ENCODE measurements at places on chromosomes 13 and 19.

DNA sequence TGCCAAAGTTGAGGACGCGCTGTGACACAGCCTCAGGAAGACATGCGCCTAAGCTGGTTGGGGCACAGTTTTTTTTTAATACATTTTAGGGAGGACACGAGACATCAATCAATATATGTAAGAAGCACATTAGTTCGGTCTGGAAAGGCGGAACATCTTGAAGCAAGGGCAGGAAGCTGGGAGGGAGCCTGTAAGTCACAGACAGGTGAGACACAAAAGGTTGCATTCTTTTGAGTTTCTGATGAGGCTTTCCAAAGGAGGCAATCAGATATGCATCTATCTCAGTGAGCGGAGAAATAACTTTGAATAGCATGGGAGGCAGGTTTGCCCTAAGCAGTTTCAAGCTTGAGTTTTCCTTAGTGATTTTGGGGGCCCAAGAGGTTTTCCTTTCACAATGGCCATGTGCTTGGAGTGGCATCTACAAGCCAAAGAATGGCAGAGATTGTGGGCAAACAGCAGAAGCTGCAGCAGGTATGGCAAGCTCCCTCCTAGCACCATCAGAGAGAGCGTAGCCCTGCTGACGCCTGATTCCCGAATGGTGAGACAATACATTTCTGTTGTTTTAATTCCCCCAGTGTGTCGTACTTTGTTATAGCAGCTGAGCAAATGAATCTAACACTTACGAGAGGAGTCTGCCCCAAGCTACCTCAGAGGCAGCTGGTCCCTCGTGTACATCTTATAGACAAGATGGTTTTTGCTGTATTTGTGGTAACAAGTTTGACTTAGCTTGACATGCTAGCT lies 99.5 kb upstream of the TMTC4 start:
- DNase-seq = no peak

GRCh38 chr19:2476451-2477140 lies 669 bp downstream of the GADD45B start:
- DNase-seq = peak; percentile 91

DNA sequence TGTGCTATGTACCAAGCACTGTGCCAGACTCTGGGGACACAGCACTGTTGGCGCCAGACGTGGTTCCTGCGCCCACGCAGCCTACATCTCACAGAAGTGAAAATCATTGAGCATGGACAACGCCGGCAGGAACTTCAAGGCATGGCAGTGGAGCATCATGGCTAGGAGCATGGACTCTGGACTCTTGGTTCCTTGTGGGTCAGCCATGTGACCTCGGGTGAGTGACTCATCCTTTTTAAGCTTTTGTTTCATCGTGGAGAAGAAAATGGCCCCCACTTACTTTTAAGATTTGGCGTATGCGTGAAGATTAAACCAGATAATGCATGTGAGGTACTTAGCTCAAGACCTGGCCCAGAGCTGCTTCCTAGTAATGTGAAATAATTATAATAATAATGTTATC lies 988.5 kb downstream of the UQCRFS1 start:
- no peak for DNase-seq

GRCh38 chr19:57611113-57611512 lies 2.9 kb upstream of the ZNF134 start:
- DNase-seq = no peak

GRCh38 chr13:105773863-105774538 lies 761.5 kb downstream of the EFNB2 start:
- peak; percentile 66 for DNase-seq

DNA sequence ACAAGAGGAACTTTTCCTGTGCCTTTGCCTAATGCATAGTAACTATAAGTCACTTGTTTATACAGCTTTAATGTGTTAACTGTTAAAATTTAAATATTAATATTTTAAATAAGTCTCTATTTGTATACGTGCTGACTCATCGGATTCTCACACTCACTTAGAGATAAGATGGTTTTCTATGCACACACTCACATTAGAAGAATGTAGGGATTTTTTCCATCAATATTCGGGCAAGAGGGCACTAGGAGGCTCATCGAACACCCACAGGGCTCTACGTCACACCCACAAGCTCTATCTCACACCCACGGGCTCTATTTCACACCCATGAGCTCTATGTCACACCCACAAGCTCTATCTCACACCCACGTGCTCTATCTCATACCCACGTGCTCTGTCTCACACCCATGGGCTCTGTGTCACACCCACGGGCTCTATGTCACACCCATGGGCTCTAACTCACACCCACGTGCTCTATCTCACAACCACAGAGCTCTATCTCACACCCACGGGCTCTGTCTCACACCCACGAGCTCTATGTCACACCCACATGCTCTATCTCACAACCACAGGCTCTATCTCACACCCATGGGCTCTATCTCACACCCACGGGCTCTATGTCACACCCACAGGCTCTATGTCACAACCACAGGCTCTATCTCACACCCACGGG lies 73.4 kb downstream of the COL4A2 start:
- DNase-seq = peak; percentile 91

DNA sequence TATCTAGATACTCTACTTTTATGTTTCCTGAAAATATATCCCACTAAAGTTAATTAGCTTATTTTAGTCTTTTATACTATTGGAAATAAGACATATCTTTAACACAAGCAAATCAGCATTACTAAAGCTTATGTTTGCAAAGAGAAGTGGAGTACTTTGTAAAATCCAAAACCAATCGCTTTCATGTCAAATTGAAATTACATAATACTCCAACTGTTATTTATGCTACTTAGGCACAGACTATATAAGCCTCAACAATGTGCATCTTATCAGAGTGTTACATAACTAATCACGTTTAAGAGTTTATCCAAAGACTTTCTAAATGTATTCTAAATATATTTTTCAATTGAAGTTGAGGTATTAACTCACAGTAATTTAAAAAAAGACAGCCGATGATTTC lies 200.0 kb downstream of the PCDH20 start:
- no peak for DNase-seq

- no peak for DNase-seq
Observed at GRCh38 chr19:13646758-13647157, 117.6 kb upstream of the MRI1 start.

DNA sequence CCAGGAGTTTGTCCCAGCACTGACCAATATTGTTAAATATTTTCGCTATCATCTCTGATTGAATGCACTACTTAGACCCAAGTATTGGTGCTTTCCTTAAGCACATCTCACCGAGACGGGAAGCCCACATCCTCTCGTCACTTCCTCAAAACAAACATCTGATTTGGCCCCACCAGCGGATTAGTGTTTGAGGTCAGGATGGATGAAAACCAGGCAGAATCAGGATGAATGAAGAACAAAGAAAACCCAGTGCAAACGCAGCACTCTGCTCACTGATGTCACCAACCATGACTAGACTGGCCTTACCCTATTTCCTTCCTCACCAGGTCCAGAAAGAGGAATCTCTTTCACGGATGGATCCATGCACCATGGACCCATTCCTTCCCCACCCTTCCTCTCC lies 6.0 kb downstream of the PLAUR start:
- no peak for DNase-seq

DNA sequence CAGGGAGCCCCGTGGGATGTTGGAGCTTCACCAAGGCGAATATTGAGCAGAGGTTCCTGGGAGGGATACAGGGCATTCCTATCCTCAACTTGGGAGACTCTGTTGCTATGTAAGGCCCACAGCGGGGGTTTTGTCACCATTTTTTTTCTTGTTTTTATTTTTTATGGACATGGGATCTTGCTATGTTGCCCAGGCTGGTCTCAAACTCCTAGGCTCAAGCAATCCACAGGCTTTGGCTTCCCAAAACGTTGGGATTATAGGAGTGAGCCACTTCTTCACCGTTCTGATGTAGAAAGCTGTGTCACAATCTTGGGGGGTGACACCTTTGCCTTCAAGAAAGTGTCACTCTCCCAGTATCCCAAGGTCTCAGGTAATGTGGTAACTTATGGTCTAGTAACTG lies 2.6 kb downstream of the DLL3 start:
- no peak for DNase-seq

DNA sequence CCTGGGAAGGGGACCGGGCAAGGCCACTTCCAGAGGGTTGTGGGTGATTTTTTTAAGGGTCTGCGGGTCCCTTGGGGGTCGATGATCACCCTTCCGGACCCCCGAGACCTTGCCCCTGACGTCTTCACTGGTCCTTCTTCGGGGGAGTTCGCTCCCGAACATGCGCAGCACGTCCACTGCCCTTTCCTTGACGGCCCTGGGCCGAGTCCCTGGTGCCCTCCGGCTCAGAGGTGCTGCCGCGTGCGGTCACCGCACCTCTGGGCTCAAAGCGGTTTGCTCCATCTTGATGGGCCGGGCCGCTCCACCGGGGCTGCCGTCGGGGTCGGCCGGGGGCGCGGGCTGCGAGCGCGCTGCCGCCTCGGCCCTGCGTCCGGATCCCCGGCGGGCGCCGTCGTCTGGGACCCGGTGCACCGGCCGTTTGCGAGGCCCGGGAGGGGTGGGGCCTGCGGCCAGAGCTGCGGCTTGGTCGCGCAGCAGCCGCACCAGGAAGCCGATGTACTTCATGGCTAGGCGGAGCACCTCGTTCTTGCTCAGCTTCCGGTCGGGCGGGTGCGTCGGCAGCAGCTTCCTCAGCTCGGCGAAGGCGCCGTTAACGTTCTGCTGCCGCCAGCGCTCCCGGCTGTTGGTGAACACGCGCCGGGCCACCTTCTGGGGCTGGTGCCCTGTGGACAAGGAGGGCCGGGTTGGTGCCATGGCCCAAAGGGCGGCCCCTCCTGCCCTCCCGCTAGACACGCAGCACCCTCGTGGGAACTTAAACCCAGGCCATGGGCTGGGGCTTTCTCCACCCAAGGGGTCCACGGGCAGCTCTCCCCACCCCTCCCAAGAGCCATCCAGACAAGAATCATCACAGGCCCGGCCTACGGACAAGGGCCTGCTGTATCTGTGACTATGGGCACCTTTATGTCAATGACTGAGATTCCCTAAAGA lies 3.3 kb downstream of the LYL1 start:
- no peak for DNase-seq

DNA sequence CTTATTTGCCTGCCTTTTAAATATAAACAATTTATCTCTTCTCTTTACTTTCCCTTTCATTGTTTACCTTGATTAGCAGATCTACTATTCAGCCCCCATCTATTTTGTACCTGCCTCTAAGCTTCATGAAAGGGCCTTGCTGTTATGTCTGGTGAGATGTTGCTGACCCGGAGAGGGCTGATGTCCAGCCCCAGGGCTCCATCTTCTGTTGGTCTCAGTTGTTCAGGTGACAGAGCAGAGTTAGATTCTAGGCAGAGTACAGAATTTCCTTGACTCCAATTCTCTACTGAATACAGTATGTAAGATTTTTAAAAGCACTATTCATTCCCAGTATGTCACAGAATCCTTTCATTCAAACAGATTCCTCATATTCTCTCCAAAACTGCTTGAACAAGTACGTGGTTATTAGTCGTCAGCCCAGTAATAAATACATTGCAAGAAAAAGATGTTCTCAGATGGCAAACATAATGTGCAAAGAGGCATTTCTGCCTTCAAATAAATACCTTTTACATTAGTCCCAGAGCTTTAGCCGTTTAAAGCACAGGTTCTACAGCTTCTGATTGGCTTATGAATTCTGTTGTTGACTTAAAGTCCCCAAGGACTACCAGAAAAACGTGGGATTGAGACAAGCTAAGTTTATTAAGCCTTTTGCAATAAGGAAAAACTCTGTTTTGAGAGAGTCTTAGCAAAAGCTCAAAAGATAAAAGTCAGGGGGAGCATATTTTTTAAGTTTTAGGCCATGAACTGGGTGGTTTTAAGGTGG lies 159.1 kb downstream of the GPC5 start:
- peak; percentile 37 for DNase-seq

DNA sequence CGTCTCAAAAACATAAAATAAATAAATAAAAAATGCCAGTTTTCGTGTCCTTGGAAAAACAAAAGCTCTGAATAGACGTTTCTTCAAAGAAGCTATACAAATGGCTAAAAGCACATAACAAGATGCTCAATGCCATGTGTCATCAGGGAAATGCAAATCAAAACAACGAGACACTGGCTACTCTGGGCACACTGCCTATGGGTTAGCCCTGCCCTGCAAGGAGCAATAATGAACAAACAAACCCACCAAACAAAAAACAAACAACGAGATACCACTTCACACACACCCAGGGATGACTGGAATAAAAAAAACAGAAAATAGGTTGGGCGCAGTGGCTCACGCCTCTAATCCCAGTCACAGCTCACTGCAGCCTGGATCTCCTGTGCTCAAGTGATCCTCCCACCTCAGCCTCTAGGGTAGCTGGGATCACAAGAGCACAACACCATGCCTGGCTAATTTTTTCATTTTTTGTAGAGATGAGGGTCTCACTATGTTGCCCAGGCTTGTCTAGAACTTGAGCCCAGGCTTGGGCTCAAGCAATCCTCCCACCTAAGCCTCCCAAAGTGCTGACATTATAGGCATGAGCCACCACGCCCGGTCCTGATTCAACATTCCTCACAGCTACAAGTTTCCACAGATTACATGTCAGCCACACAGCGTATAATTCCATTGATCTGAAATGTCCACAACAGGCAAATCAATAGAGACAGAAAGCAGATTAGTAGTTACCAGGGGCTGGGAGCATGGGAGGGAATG lies 15.5 kb upstream of the ISYNA1 start:
- no peak for DNase-seq

DNA sequence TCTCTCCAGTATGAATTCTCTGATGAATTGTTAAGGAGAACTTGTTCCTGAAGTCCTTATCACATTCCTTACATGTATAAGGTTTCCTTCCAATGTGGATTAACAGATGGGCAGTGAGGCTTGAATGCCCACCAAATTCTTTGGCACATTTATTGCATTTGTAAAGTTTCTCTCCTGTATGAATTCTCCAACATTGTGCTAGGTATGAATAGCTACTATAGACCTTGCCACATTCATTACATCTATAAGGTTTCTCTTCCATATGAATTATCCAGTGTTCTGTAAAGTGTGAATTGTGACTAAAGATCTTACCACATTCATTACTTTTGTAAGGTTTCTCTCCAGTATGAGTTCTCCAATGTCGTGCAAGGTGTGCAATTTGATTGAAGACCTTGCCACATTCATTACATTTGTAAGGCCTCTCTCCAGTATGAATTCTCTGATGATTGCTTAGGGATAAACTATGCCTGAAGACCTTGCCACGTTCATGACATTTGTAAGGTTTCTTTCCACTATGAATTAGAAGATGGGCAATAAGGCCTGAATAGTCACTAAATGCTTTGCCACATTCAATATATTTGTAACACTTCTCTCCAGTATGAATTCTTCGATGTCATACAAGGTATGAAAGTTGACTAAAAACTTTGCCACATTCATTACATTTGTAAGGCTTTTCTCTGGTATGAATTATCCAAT lies 20.4 kb downstream of the ZNF578 start:
- no peak for DNase-seq

DNA sequence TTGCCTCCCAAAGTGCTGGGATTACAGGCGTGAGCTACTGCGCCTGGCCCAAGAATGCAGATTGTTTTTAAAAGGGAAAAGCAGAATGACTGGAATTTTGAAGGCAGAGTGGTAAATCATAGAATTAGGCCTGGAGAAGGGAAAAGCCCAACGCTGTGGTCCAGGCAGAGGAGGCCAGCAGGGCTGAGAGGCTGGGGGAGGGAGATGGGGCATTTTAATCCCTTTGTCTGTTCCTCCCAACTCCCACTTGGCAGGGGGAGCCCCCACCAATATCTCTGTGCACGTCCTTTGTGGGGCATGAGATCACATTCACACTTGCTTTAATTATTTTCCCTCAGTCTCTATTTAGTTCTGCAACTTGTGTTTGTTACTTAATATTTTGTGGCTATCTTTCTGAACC lies 54.4 kb upstream of the RANBP3 start:
- no peak for DNase-seq

GRCh38 chr13:80871481-80871880 lies 530.6 kb upstream of the SPRY2 start:
- DNase-seq = peak; percentile 50

- peak; percentile 53 for DNase-seq
Observed at GRCh38 chr13:74683411-74683810, 549.2 kb upstream of the KLF12 start.

- no peak for DNase-seq
Observed at GRCh38 chr19:28019371-28019770, 1193.6 kb downstream of the UQCRFS1 start.
